ENCODE measurements at places on chromosomes 7 and 10.

- DNase-seq = no peak
These were observed 15.5 kb upstream of the JCAD start for GRCh38 chr10:30074933-30075332.

DNA sequence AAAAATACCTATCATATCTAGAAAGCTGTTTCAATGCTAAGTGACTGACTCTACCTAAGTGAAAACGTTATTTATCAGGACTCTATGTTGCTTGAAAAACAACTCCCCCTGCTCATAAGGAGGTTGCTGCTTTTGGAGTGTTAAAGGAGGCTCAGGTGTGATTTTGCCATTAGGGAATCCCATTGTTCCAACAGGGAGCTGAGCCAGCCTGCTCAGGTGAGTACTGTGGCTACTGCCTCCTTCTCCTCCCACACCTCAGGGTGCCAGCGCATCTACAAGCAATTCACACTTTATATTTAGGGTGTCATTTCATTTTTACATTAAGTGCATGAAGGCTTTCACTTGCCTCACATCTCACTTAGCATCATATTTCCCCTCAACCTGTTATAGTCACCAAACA is 84.7 kb downstream of the SEM1 start:
- no peak for DNase-seq

DNA sequence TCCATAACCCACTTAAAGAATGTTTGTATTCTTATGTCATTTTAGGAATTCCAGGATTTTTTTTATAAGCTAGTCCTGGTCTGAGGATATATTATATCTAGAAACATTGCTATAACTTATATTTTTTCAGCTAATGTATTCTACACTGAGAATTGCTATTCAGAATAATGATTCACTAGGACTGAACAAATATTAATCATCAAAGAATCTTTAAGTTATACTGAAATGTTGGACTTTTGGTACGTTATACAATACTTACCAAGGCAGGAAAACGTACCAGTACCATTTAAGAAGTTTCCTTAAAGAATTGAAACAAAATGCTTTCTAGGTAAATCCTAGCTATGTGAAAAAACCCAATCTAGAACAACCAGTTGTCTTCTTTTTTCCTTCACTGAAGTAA is 18.4 kb downstream of the PTTG1IP2 start:
- DNase-seq = no peak

- DNase-seq = no peak
These were observed 6.2 kb upstream of the STARD3NL start for GRCh38 chr7:38171623-38172391.

DNA sequence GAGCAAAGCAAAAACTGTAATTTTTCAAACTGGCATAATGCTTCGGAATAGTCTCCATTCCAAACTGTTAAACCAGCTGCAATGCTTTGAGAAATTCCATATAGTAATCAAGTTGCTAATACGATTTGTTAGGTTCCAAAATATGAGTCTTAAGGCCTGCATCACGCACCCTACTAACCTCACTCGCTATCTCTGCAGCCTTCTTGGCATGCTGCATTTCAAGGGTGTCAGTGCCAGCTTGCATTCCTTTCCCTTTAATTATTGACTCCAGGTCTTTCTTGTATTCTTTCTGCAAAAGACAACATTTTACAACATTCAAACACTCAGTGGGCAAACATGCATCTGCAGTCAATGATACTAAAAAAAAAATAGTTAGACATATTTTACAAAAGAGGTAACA is 61.8 kb downstream of the NEBL start:
- no peak for DNase-seq

GRCh38 chr7:158077934-158078910 is 509.4 kb downstream of the PTPRN2 start:
- no peak for DNase-seq

DNA sequence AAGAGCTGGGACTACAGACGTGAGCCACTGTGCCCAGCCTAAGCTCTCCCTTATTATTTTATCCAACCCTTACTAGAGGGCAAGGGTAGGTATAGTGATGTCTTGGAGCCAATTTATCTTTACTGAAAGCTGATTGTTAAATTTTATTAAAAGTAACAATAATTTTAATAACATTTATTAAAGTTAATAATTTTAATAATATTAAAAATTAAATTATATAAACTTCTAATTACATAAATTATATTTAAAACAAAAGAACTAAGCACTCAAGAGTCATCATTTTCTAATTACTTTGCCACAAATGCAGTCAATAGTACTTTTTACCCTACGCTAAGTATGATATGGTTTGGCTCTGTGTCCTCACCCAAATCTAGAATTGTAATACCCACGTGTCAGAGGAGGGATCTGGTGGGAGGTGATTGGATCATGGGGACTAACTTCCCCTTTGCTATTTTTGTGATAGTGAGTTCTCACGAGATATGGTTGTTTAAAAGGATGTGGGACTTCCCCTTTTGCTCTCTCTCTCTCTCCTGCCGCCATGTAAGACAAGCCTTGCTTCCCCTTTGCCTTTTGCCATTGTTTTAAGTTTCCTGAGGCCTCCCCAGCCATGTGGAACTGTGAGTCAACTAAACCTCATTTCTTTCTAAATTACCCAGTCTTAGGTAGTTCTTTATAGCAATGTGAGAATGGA is 58.4 kb upstream of the ETV1 start:
- DNase-seq = no peak

- DNase-seq = no peak
These were observed 19.3 kb downstream of the FOXI2 start for GRCh38 chr10:127756264-127756663.

DNA sequence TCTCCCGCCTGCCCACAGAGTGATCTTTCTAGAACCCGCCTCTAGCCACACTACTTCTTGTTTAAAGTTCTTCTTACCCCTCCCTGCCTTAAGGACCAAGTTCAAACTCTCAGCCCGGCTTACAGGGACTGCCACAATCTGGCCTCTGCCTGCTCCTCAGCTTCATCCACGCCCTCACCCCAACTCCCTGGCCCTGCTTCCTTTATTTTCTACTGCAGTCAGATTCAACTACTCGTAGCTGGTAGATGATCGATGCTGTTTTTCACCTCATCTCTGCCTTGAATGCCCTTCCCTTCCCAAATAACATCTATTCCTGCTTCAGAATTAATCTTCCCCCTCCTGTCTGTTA is 508.5 kb downstream of the RPS24 start:
- DNase-seq = no peak
